Heart left ventricle (tissue), 16 donors: ENCODE measurements at places on chromosomes 6 and 20. TPM values are rescaled to one million over a fixed set of nuclear protein-coding genes. Genes with fewer than 3 reads are reported as not detected.

The APMAP gene
- polyA plus RNA-seq, result 58.5 TPM

The FOXQ1 gene
- polyA plus RNA-seq, result not detected

The SLC35A1 gene
- polyA plus RNA-seq, result 13.9 TPM

DNA sequence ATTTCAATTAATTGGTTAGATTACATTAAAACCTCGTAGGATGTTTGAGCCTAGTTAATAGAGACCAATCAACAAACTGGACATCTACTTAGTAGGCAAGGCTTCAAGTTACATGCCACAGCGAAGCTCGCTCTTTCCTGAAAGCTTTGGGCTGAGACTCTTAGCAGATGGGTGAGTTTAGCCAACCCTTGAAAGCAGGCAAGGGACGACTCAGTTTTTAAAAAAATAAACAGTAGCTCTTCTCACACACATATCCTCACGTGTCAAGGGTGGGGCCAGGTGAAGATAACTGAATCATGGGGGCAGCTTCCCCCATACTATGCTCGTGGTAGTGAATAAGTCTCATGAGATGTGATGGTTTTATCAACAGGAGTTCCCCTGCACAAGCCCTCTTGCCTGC, 775 bp downstream of the MTFR2 start:
- no peak for DNase-seq

- DNase-seq, result peak; percentile 98
Observed at GRCh38 chr20:833450-834150, at the start of gene FAM110A. Gene FAM110A (plus strand): TSS chr20:833715. CDS start chr20:844805, 11,090 bp downstream.

- no peak for DNase-seq
Observed at GRCh38 chr20:50426866-50427718, 83.1 kb upstream of the PTPN1 start.

- DNase-seq, result no peak
Observed at GRCh38 chr6:7901056-7901455, 9.5 kb downstream of the TXNDC5 start.

GRCh38 chr6:90463359-90463758, 123.5 kb downstream of the MAP3K7 start:
- no peak for DNase-seq

- DNase-seq, result no peak
Observed at GRCh38 chr6:113843500-113844073, 13.6 kb upstream of the MARCKS start.

GRCh38 chr20:59831024-59831915, 102.2 kb downstream of the SYCP2 start:
- no peak for DNase-seq

GRCh38 chr6:11475016-11475415, 62.5 kb upstream of the TMEM170B start:
- DNase-seq, result no peak
